SIG-M5 (cell line): ENCODE measurements at places on chromosomes 2 and 18.

DNA sequence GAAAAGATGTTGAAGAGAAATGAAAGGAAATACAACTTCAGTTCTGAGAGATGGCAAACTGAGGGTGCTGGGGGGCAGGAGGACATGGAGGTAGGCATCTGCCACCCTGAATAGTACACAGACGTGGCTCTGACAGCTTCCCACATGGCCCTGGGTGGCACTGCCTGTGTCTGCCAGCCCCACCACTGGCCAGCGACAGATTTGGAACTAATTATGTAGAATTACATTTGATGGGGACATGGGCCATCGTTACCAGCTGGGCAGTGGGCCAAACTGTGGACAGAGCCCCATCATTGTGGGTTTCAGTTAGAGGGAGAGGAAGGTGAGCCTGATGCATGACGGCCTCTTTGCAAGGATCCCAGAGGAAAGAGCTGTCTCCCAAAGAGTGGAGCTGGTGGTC lies 216.0 kb upstream of the HAAO start:
- DNase-seq, result no peak

DNA sequence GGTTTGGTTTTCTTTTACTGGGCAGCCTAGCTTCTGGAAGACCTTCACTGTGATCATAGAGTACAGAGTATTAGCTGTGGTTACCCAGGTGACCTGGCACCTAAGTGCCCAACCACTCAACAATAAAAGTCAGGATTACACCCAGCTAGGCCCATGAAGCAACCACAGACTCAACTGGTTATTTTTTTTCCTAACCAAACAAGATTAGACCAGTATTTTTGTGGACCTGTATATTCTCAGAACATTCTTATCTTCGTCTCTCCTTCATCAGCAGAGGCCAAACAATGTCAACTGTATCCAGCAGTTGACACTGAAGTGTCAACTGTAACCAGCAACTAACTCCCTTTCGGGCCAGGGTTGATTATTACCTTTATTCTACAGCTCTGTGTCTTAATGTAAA lies 289.2 kb upstream of the SLC39A10 start:
- no peak for DNase-seq

DNA sequence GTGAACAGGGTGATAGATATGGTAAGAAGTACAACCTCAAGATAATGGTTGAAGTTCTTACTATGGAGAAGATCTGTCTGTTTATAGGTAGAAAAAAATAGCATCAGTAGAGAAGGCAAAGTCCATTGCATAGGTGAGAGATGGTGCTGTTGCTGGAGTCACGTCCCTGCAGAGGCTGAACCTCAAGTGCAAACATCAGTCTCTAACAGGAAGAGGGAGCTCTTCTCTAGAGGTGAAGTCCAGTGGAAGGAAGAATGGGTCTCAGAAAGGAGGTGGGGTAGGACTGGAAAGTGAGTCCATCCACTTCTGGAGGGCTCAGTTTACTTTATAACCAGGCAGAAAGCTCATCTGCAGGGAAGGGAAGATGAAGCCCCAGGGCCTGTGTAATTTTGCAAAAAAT lies 337.7 kb downstream of the MEIS1 start:
- DNase-seq, result no peak

DNA sequence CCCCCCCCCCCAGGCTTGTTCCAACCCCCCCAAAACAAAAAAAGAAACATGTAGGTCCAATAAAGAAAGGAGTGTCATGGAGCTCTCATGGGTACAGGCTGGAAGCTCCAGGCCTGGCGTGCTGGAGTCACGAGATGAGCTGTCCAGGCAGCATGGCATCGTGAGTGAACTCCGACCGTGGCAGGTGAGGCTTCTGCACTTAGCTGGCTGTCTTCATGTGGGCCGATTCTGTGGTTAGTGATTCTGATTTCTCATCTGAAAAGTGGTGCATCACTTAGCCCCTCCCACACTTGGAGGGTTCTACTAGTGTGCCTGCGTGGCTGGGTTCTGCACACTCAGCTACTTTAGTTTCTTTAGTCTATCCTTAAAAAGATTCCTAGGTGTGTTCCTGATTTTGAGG lies 126.4 kb upstream of the MGAT5 start:
- DNase-seq, result no peak

DNA sequence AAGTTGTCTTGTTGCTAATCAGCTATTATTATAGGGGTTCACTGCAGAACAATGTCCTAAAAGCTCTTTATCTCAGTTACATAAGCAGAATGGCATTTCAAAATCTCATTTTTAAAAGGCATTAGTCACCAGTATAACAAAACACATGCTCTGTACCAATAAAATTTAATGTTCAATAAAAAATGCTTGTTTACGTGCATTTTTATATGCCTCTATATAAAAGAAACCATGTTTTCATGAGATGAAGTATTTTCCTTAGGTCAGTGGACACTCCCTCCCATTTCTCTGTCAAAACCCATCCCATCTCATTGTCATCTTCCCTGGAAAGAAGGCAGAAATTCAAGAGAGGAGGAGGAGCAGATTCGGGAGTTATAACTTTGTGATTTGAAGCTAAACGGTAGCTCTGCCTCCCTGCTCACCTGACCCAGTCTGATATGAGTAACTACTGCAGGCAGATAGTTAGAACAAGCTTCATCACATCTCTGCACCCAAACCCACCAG lies 231.9 kb upstream of the SIX2 start:
- DNase-seq, result no peak

GRCh38 chr2:216029416-216030129 lies 16.2 kb upstream of the MREG start:
- no peak for DNase-seq

DNA sequence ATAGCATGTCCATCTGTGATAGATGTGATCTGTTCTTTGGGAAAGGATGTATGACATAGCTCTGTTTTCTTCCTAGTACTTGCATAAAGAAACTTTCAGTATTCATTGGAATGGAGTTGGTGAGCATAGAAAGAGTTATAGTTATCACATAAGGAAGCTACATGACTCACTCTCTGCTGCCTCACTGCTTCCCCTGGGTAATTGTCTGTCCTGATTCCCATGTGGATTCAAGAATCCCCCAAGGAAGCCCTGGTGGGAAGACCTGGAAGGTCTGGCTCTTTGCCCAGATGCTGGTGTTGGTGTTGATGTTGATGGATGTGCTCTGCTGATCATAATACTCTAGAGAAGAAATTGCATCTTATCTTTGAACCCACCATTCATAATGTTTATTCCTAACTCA lies 60.6 kb downstream of the PTPN4 start:
- no peak for DNase-seq
